ENCODE measurements at places on chromosomes 16 and 17.

DNA sequence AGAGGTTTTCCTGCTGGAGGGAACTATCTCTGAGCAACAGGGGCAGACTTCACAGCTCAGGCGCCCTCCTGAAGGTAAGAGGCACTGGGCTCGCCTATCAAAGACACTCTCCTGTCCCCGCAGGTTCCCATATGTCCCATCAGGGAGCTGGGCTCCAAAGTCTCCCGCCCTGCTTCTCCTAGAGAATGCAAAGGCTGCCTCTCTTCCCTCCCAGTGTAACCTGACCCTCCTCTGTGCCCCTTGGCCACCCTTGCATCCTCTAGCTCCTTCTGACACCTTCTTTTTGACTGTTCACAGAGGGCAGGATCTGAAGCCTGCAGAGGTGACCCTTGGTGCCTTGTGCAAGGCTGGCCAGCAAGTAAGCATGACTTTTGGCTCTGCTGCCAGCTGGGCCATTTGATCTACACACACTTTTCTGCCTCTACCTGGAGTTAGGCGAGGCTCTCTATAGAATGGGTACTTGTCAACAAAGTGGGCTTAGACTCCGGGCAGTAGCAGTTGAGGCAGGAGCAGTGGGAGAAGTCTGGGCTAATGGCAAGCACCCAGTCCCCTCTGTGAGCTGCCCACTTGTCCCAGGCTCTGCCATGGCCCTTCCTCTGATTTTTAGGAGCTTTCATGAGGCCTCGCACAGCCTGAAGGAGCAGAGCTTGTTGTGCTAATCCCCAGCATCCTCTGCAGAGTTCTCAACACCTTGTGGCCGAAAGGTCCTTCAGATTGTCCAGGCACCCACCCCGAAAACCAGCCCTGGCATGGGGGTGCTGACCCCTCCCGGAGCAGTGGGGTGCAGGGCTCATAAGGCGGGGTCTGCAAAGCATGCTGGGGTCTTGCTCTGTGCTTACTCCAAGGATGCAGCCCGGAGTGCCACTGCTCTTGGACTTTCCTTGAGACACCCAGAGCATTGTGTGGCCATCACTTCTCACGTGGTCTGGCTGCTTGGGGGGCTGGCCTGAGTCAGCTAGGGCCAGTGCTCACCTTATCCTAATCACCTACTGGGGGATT lies 122.9 kb downstream of the METRNL start:
- no peak for DNase-seq

DNA sequence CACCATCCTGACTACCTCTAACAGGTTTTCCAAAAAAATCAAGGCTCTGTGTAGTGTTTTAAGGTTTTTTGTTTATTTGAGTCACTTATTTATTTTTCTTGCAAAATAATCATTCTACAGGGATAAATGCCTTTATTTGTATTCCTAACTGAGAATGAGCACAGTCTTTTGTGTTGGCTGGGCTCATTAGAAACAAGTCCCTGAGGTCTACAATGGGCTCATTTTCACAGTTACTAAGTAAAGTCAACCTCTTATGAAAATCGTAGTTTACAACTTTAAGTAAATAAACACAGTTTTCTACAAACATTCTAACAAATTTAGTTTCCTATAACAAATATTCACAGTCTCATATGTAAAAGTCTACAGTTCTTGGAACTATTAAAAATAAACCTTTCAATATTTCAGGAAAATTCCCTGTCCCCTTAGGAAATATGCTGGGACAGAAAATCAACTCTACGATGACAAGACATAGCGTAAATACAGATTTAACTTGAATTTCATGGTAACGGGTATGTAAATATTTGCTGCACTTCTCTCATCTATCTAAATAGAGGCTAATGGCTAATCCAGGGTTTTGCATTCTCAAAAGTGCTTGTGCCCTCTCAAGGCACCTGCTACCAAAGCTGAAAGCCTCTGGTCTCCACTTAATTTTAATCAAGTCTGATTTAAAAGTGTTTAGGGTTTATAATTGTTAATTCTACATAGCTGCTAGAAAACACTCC lies 31.5 kb upstream of the CDH5 start:
- DNase-seq: no peak

DNA sequence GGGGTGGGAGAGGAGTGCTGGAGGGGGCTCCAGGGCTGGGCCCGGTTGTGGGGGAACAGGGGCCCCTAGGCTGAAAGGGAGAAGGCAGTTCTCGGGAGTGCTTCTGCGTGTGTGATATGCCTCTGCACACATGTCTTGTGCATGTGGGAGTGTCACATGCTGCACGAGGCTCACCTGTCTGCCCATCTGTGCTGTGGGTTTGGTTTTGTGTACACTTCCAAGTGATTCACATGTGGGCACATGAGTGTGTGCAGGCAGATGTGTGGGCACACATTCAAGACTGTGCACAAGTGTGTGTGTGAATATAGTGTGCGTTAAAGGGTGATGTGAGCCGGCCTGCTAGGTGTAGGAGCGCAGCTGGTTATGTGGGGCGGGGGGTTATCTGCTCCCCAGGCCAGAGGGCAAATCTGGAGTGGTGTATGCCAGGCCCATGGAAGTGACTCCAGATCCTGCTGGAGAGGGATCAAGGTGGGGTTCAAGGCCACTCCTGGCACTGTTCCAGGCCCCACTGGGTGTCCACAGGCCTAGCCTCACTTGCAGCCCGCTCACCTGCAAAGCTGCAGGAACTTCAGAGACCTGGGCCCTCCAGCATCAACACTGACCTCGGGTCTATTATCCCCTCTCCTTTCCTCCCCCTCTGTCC lies 3.8 kb upstream of the BAHCC1 start:
- DNase-seq: no peak

- DNase-seq: no peak
Observed at GRCh38 chr17:2323629-2324314, 12.5 kb downstream of the TSR1 start.

DNA sequence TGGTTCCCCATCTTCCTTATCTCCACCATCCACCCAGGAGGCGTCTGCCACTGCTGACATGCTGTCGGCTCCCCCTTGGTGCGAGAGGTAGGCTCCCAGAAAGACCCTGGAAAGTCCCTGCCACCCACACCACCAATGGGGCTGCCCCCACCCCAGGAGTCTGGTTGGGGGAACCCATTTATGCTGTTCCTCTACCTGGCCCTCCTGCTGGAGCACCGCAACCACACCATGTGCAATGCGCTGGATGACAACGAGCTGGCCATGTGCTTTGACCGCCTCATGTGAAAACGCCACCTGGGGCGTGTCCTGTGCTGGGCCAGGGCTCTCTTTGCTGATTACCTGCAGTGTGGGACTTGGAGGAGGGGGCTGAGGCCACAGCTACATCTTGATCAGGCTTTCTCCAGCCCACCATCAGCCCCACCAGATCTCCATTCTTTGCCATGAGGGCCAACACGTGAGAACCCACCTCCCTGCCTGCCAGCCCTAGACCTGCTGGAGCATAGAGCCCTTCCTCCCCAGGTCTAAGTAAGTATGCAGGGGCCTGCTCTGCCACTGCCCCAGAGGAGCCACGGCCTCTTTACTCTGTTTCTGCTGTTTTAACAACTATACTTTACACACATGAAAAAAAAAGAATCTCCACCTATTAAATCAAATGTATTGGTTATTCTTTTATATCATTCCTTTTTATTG lies 7.9 kb upstream of the ALDH3A1 start:
- DNase-seq: no peak

- DNase-seq: no peak
Observed at GRCh38 chr16:72068930-72069329, 5.9 kb downstream of the HPR start.

- no peak for DNase-seq
Observed at GRCh38 chr16:29665294-29666077, 2.4 kb downstream of the SPN start.

GRCh38 chr16:69298261-69298660 lies 12.9 kb upstream of the VPS4A start:
- no peak for DNase-seq

GRCh38 chr17:8707332-8708024 lies 37.2 kb downstream of the CCDC42 start:
- DNase-seq: no peak

GRCh38 chr16:72025404-72026114 lies 17.0 kb downstream of the DHODH start:
- DNase-seq: no peak

DNA sequence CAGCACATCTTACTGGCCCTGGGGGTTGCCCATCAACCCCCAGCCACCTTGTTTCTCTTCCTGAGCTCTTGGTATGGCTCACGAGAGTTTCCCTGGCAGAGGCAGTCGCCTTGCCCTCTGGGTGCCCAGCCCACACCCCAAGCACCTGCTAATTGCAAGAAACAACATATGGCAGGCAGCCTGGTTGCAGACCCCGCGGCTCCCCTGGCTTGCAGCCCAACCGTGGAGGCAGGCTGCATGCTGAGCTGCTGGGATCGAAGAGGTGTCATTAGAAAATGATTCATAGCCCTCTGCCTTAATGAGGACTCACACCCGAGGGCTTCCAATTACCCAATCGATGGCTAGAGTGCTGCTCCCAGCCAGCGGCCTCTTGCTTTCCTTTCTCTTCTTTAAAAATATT lies 115.7 kb downstream of the TMEM114 start:
- no peak for DNase-seq

DNA sequence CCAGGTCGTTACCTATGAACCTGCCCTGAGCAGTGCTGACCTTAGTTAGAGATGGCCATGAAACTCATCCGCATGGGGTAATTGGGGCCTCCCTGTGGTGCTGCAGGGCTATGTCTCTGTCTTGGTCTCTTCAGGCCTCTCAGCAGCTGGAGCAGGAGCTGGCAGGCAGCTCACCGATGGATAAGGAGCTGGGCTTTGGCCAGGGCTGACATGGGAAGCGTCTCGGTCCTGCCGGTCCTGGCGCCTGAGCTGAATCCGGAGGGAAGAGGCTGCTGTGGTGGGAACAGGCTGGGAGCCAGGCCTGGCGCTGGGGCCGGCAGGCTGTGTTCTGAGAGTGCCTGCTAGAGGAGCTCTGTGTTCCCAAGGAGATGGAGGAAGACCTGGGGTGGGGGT lies 10.1 kb downstream of the IL32 start:
- no peak for DNase-seq

GRCh38 chr17:75722076-75722475 lies 817 bp downstream of the ITGB4 start:
- no peak for DNase-seq

GRCh38 chr16:54208237-54208636 lies 78.3 kb downstream of the IRX3 start:
- DNase-seq: no peak

DNA sequence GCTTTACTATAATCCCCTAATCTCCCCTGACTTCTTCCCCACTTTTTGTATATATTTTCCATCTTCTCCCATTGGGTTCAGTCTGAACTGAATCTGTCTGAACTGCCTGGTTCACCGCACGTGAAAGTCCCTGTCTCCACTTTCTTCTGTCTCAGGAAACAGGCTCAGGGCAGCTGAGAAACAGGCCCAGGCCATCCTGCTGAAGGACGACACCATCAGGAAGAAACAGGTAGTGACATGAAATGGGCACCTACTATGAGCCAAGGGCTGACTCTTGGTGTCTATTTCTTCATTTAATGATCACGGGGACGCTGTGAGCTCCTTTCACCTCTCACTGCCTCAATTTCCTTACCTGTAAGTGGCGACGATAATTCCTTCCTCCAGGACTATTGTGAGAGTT lies 90.5 kb upstream of the HSBP1 start:
- DNase-seq: no peak

GRCh38 chr16:27335349-27336053 lies 21.7 kb downstream of the IL4R start:
- no peak for DNase-seq

- peak; percentile 23 for DNase-seq
Observed at GRCh38 chr17:55434721-55435120, 13.1 kb upstream of the MMD start.
